ENCODE measurements at places on chromosomes 12 and 14. TPM values are rescaled to one million over a fixed set of nuclear protein-coding genes. Genes with fewer than 3 reads are reported as not detected.

DNA sequence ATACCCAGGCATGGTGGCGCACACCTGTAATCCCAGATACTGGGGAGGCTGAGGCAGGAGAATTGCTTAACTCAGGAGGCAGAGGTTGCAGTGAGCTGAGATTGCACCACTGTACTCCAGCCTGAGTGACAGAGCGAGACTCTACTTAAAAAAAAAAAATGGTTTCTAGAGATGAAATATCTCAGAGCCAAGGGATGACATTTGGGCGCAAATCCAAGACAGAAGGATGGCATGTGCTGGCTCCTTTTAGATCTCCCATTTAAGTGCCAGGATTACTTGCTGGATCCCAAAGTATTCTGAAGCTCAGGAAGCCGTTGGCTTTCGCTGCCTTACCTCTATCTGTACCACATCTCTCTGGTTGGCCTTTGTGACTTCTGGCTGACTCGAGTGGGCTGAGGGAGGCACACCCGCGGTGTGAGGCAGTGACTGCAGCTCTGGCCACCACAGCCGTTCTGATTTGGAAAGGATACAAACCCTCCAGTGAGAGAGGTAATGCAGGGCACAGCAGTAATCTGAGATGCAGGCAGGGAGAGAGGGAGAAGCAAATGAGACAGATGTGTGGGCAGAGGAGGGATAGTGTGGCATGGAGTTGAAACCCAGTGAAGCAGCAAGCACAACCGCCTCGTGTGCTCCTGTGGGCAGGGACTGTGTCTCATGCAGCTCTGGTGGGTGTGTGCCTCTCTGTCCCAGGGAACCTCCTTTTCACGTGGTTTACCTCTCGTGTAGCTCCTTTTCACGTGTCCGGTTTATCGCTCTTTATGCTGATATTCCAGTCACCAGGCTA lies 4.9 kb downstream of the B4GALNT3 start:
- DNase-seq = peak; percentile 16

The OR4M1 gene
- total RNA-seq = not detected

DNA sequence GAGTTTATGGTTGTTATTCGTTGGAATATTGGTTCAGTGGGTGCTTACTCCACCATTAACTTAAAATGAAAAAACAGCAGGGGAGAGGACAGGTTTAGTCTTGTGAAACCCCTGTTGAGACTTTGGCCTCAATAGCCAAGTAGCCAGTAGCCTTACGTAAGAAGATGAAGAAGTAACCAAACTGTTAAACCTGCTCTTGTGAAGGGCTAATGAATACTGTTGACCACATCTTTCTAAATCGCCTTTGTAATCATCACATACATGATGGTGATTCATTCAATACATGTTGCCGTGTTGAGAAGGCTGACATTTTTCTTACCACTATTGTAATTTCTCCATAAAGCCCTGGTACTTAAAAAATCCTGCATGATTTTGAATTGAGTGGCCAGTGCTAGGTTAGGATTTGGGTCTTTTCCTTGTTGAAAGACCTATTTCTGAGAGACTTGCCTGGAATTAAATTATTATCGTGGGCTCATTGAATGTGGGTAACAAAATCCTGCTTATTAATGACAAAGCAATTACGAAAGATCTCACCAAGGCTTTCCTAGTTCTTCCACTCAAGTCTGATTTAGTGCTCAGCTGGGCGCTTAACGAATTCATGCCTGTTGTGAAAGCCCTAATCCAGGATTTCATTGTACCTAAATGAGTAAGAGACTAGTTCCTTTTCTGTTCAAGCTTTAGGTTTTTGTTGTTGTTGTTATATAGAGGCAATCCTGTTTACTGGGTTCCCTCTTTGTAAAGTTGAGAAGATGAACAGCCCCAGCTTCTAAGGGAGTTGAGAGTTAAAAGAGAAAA lies 333.1 kb downstream of the FUT8 start:
- no peak for DNase-seq

- no peak for DNase-seq
Measured at GRCh38 chr12:100508751-100509150, 35.1 kb downstream of the NR1H4 start.

The GPHN gene
- total RNA-seq = 12.1 TPM

The TMPRSS12 gene
- not detected for total RNA-seq

DNA sequence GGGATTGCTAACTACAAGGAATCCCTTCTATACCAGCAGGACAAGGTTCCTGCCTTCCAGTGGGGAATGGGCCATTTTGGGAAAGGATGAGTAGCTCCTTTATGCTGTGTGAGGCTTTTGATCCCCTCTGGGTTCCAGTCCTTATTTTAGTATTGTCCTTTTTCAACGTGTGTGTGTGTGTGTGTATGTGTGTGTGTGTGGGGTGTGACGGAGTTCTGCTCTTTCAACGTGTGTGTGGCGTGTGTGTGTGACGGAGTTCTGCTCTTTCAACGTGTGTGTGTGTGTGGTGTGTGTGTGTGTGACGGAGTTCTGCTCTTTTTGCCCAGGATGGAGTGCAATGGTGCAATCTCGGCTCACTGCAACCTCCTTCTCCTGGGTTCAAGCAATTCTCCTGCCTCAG lies 27.4 kb downstream of the RAB35 start:
- DNase-seq = no peak

DNA sequence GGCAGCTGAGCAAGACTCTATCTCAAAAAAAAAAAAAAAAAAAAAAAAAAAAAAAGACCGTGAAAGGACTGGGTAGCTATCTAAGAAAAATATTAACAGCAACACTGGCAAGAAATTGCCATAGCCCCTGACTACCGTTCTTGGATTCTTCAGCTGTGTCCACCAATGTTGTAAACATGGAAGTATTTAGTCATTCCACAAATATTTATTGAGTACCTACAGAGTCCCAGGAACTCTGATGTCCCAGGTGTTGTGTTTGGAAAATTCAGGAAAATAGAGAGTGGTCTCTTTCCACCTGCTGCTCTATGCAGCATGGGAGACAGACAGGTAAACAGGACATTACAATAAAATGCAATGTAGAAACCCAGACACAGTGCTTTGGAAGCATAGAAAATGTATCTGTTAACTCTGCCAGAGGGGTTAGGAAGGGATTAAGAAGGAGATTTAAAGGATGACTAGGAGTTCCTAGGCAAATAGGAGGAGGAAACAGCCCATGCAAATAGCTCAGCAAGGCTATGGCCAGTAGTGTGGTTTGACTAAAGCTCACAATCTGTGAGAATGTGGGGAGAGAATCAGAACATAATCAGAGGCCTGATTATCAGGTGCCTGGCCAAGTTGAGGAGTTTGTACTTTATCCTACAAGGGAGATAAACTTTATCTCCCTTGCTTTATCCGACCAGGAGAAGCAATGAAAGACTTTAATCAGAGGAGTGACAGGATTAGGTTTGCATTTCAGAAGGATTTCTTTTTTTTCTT lies 2.1 kb upstream of the DLST start:
- no peak for DNase-seq

DNA sequence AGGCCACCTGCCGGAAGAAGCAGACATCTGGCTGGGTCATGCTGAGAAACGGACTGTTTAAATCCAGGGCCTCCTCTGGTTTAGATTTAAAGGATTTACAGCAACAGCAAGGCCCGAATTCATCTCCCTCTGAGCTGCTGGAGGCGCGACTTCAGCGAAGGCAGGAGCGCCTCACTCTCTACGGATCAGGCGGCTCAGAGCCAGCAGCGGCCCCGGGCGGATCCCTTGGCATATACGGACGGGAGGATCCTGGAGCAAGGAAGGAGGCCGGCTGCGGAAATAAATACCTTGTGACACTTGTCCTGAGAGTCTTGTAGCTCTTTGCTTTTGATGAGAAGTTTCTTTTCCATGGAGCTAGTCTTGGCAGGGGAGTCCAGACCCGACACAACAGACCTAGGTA lies 92.4 kb downstream of the CIT start:
- no peak for DNase-seq

The KRT2 gene
- not detected for total RNA-seq

GRCh38 chr12:45879363-45879895 lies 110.9 kb downstream of the SCAF11 start:
- DNase-seq = no peak

DNA sequence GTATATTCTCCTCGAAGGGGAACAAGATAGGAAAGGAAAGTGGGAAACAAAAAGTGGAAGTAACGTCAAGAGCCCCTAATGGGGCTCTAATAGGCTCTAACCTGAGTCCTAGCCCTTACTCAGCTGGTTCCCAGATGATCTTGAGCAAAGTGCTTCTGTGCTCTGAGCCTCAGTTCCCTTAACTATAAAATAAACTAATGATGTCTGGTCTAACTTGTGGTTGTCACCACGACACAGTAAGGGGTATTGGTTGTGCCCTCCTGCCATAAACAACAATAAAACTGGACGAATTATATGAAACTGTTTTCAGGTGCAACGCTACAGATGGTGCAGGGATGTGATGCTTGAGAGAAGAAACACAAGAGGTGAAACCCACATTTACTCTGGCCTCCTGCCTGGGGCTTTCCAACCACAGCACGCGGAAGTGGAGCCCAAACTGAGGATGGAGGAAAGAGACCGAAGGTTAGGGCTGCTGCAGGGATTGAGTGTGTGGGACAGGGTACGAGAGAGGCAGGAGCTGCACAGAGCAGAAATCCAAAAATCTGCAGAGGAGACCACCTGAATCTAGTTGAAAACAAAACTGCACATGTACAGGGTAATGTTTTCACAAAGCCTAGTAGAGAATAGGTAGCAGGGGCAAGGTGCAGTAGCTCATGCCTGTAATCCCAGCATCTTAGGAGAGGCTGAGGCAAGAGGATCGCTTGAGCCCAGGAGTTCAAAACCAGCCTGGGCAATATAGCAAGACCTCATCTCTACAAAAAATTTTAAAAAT lies 45.6 kb upstream of the BCL2L14 start:
- DNase-seq = no peak

GRCh38 chr12:128338386-128339125 lies 71.6 kb downstream of the TMEM132C start:
- no peak for DNase-seq

The MFAP5 gene
- total RNA-seq = not detected

The MYF6 gene
- total RNA-seq = not detected

DNA sequence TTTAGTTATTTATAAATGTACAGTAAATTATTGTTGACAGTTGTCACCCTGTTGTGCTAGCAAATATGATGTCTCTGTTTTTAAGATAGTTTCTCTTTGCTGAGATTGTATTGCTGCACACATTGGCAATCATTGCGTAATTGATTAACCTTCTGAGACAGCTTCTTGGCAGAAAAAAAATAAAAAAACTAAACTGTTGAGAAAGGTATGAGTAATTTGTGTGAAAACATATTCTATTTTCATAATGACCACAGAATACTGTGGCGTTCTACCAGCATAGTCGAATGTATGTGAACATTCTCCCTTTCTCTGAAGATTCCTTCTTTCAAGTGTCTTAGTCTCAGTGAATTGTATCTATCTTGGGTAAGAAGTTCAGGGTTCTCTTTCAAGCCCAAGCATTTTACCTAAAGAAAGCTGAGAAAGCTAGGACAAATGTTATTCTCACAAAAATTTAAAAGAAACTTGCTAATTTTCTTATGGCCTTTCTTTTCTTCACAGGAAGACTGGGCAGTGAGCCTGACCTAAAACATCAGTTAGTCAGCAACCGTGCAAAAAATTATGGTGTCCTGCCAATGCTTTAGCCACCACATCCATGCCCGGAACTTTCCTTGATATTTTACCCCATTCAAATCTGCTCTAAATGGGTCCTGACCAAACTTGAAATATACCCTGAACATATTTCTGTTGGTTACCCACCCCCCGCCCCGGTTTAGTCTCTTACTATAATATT lies 69.0 kb upstream of the REP15 start:
- peak; percentile 79 for DNase-seq

The CISTR gene
- total RNA-seq = not detected
